ENCODE measurements at places on chromosomes 11 and 22.

DNA sequence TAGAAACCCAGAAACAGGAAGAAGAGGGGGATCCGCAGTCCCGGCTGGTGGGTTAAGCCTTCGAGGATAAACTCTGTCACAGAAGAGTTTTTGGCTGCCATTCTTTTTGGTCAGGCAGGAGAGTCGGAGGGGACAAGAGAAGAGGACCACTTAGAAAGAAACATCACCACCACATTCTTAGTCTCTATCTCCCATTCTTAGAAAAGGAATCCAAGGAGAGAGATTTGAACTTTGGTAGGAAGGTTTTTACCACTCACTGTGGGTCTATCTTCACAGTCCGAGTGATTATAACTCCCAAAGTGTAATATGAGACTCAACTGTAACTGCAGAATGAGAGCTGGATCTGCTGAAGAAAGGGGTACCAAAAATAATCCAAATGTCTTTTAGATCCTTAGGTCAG, at the start of gene OR8B12:
TSS of gene OR8B12 (minus strand) at position 101 of the 400 bp plus-strand sequence. CDS start at position 101, 0 bp downstream.
- DNase-seq = no peak

DNA sequence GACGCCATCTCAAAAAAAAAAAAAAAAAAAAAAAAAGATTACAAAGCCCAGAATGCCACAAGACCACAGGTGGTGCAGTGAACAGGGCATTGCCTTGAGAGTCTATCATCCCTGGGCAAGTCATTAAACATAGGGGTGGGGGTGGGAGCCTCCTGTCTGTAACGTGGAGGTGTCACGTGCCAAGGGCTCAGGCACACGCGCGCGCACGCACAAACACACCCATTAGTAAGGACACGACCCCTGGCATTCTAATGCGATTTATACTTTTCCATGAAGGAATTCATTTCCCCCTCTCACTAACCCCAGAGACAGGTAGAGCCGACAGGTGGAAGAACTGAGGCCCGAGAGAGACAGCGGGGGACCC, 5.8 kb upstream of the GCAT start:
- no peak for DNase-seq

GRCh38 chr11:12743834-12744449, 69.7 kb downstream of the TEAD1 start:
- no peak for DNase-seq

- DNase-seq = no peak
Observed at GRCh38 chr11:59669611-59670009, 773 bp upstream of the PATL1 start.

GRCh38 chr11:31972623-31973022, 118.3 kb upstream of the RCN1 start:
- DNase-seq = no peak

GRCh38 chr11:112212290-112212689, 13.9 kb upstream of the PTS start:
- no peak for DNase-seq

DNA sequence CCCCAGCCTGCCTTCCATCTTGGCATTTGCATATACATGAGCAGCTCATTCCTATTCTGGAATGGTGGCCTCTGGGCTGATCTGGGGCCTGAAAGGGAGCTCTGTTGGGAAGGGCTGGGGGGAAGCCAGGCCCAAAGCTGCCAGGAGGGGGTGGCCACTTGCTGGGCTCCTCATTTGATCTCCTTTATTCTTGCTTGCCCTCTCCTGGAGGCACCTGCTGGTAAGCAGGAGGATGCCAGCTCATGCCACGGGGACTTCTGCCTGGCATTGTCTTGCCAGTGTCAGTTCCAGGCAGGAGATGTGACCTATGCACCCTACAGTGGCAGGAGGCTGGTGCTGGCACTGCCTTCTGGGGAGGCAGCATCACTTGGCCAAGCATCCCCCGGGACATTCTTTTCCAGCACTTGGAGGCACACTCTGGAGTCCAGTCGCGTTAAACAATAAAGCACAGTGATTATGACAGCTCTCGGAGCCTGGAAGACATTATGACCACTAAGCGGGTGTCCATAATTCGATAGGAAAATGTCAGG, 128.3 kb downstream of the NTM start:
- no peak for DNase-seq

- no peak for DNase-seq
Observed at GRCh38 chr11:66548774-66549630, 2.3 kb downstream of the ACTN3 start.

DNA sequence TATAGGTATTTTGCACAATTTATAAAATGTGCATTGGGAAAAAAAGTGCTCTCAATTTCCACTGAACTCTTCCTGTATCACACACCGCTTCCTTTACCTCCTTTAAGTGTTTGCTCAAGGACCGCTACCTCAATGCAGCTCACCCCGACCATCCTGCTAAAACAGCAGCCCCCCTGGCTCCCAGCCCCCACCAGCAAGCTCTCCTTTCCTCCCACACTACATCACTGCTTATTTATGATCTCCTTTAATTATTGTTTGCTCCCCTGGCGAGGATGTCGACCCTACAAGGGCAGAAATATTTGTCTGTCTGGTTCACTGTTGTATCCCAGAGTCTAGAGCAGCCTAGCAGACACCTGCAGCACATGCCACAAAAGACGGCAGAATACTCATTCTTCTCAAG, 10.0 kb downstream of the SHANK2 start:
- no peak for DNase-seq

- DNase-seq = no peak
Observed at GRCh38 chr11:116199182-116199581, 573.6 kb downstream of the BUD13 start.

DNA sequence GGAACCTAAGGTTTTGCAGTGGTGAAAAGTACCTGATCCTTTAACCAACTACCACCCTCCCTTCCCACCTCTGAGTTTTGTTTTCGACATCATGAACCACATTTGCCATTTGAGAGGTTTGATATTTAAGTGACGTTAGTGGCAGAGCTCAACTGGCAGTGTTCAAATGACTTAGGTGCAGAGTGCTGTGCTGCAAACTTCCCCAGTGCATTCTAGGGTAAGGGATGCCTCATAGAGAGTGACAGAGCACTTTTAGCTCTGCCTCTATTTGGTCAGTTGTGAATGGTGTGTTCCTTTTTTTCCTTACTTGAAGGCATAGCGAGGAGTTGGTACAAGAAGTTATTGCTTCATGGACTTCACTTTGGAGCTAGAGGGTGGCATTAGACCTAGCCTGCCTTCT, 9.4 kb downstream of the BMAL1 start:
- no peak for DNase-seq

DNA sequence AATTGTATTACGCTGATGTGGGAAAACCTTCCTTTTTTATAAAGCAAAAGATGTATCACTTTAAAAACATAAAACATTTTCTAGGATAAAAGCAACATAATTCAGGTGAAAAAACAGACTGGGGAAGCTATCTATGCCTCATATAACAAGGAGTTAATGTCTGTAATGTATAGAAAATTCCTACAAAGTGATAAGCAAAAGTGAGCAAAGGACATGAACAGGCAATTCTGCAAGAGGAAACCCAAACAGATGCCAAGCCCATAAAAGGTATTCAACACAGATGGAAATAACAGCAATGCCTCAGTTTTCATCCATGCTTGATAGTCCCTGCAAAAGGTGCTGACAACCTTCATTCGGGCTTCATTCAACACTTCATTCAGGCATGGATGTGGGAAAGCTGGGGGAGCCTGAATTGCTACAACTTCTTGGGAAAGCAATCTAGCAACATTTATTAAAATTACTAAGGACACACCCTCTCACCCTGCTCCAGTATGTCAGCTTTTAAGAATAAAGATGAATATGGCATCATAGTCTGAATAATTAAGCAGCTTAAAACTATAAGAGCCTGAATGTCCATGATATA, 39.3 kb downstream of the KCNQ1OT1 start:
- DNase-seq = no peak

GRCh38 chr11:133949129-133949528, 7.6 kb downstream of the IGSF9B start:
- no peak for DNase-seq

- DNase-seq = no peak
Observed at GRCh38 chr11:109209572-109209971, 212.4 kb upstream of the C11orf87 start.

DNA sequence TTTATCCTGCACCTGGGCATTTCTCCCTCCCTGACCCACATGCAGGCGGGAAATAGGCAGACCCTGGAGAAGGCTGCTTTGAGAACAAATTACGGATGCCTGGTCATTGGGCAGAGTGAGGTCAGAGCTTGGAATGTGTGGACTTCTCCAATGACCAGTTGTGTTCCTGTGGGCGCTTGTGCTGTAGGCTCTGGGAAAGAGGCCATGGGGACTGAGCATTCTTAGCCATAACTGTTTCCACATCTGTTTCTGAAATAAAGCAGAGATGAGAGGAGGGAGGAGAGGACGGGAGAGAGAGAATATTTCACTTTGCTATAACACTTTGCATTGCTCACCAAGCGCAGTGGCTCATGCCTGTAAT, 11.2 kb upstream of the TMEM184B start:
- no peak for DNase-seq

DNA sequence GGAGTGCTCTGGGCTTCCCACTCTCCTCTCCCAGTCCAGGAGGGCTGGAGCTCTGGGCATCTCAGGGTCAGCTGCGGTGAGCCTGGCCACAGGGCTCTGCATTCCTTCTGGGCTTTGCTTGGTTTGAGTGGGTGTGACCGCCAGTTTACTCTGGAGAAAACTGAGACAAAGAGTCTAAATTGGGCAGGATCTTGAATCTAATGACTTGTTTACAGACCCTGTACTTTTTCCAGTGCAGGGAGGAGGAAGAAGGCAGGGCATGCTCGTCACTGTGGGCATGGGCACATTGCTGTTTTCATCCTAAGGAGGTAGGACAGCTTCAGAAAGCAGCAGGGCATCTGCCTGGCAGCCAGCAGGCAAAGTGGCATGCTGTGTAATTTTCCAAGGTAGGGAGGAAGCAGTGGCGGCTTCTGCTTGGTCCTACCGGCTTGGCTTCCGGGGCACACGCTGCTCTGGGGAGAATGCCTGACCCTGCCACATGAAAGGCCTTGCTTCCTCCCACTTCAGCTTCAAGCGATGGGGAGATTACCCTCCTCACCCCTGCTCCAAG, 22.9 kb downstream of the FLI1 start:
- no peak for DNase-seq

- no peak for DNase-seq
Observed at GRCh38 chr11:25910086-25910485, 421.8 kb upstream of the ANO3 start.

DNA sequence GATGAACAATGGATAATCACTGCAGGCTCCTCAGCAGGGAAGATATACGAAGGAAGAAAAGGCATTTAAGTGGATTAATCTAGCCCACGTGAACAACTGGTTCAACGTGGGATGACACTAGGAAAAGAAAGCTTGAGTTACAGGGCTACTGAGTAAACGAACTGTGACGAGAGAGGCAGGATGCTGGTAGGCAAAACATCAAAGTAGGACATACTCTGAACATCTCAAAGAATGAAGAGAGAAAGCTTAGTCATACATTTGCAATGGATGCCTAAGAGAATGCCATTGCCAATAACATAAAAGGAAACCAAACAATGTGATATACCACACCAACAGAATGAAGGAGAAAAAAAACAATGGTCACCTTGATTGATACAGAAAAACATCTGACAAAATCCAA, 12.9 kb downstream of the USP28 start:
- DNase-seq = no peak

GRCh38 chr11:90512846-90513245, 290.0 kb upstream of the CHORDC1 start:
- DNase-seq = no peak

DNA sequence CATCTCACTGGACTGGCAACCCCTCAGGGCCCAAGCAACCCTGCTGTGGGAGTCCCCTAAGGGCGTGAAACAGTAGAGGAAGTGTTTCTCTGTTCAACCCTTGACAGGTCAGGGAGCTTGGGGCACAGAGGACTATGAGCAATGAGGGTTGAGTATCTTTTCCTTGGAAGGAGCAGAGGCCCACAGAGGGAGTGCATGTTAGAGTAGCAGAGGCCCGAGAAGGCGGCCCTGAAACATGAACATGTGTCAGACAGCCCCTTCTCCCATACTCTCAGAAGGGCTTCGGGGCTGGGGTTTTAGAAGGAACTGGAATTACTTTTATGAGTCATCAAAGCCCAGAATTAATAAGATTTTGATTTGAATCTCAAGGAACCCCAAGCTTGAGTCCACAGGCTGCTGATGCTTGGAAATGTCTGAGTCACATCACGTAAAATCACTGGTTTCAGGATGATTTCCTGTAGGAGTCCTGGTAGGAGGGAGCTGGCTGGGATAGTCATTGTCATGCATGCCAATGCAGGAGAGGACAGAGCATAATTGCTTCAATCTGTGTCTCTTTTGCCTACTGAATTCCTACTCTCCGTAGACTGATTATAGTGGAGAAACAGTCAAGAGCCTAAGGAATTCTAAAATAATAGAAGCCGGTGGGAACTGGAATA, 22.6 kb downstream of the C11orf71 start:
- DNase-seq = no peak

- no peak for DNase-seq
Observed at GRCh38 chr11:54558407-54558806, 45.4 kb downstream of the OR4C46 start.

GRCh38 chr11:65366340-65366773, 11.8 kb downstream of the TIGD3 start:
- peak; percentile 82 for DNase-seq

DNA sequence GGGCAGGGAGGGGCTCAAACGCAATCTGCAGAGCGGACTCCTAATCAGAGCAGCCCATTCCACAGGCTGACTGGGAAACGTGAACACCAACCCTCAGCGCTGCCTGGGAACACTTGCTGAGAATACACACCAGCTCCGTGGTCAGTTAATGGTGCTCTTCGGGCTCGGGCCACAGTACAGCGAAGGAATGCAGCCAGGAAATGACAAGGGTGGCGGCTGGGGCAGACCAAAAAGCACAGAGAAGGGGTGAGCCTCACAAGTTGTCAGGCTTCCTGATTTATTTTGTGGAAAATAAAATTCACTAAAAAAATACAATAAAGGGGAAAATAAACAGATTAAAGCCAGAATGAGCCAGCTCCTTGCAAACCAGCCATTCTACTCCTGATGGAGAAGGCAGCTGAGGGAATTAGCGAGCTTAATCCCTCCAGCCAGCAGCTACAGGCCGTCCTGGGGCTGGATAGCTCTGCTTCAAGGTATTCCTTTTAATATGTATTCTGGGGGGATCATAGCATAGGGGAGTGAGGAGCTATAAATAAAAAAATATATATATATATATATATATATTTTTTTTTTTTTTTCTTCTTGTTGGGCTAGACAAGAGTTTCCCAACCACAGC, 165.5 kb upstream of the NTM start:
- DNase-seq = no peak

DNA sequence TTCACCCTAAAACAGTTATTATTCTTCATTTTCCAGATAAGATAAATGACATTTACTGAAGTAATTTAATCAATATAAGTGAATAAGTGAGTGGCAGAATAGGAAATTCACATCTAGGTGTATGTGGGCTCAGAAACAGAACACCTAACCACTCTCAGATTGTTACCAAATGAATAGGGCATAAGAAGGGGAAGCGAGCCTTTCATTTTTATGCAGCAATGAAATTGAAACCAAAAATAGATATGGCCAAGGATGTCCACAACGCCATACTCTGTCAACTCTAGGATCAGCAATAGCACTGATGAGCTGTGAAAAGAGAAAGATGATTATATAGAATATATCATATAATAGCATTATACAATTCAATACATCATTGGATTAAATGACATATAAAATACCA, 398.1 kb upstream of the API5 start:
- DNase-seq = no peak

GRCh38 chr11:128261011-128261421, 326.3 kb downstream of the ETS1 start:
- no peak for DNase-seq
